ENCODE measurements at places on chromosomes 1 and 21.

DNA sequence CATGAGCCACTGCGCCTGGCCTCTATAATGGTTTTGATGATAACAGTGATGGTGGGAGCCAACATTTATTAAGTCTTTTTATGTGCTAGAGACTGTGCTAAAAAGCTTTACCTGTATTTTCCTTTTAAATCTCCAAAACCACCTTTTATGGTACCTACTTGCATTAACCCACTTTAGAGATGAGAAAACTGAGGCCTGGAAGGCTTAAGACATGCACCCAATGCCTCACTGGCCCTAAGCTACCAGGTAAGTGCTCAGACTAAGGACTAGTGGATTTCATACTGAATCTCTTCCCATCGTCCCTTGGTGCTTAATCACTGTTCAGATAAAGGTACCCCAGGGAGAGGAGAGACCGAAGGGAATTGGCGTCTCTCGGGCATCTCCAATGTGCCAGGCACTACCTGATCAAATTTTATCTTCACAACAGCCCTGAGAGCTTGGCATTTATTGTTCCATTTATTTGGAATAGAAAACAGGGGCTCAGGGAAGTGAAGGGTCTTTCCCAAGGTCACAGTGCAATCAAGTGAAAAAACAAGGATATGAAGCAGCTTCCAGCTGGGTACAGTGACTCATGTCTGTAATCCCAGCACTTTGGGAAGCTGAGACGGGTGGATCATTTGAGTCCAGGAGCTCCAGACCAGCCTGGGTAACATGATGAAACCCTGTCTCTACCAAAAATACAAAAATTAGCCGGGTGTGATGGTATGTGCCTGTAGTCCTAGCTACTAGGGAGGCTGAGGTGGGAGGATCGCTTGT lies 84.2 kb downstream of the LACTBL1 start:
- DNase-seq = no peak

DNA sequence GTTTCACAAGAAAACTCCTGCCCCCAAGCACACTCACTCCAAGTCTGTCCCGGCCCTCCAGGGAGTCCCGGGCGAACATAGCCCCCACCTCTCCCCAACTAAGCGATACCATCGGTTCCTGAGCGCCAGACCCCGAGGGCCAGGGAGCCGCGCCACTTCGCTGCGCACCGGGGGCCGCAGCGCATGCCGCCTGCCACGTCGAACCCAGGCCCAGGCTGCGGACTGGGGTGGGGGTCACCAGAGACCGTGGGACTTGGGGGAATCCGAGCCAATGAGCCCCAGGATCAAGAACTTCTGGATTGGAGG lies 801 bp downstream of the RSPO1 start:
- no peak for DNase-seq

DNA sequence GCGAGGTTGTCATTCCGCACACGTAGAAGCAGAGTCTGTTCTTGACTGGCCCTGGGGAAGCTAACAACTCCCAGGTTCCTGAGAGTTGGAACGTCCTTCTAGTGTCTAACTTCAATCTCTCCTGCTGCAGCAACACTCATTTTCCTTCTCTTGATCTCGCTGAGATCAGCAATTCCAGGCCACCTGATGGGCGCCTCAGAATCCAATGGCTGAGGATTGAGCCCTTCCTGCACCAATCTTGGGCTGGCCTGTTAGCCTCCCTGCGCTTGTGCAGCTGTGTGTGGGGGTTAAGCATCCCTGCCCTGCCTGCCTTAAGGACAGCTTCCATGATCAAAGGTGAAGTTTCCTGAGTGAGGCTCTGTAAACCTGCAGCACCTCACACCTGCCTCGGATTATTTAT lies 87.9 kb downstream of the SYT2 start:
- no peak for DNase-seq

DNA sequence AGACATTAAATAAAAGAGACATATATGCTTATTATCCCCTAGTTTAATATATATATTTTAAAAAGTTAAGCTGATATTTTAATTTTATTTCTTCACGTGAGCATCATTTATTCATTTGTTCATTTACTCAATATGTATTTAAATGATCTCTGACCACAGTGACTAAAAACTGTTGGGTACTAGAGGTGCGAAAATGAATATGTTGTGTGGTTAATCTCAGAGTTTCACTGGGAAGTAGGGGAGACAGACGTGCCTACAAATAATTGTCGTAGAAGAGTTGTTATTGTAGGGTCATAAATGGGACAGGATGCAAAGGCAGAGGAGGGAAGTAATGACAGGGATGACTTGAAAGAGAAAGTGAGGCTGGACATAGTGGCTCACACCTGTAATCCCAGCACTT lies 213.0 kb upstream of the CACYBP start:
- no peak for DNase-seq

- no peak for DNase-seq
These were observed 59.9 kb upstream of the SOD1 start for GRCh38 chr21:31599563-31599962.

DNA sequence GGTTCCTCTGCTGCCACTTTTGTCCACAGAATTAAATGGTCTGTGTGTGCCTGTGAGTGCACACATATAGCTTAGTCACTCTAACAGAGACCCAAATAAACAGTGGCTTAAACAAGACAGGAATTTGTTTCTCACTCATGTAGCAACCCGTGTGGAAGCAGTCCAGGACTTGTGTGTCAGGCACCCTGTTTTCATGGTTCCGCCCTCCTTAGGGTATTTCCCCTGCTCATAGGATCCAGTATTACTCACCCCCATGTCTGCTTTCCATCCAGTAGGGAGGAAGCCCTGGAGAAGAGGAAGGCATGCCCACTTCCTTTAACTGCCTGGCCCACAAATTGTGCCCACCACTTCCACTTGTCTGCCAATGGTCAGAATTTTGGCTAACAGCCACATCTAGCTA lies 41.3 kb upstream of the TACSTD2 start:
- DNase-seq = no peak

DNA sequence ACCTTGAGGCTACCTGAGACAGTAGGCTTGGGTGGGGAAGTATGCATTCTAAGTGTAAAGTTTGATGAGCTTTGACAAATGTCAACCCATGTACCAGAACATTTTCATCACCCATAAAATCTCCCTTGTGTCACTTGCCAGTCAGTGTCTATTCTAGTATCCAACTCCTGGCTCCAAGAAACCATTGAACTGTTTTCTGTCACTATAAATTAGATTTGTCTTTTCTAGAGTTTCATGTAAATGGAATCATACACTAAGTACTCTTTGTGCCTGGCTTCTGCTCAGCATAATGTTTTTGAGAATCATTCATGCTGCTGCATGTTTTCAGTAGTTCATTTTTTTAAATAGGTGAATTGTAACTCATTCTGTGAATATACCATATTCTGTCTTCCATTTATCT lies 165.4 kb downstream of the DNM3 start:
- DNase-seq = no peak

GRCh38 chr21:45071078-45071873 lies 3.1 kb upstream of the ADARB1 start:
- DNase-seq = no peak

- DNase-seq = no peak
These were observed 68.8 kb upstream of the CAPZB start for GRCh38 chr1:19554090-19554489.

- DNase-seq = no peak
These were observed 11.7 kb upstream of the ABCD3 start for GRCh38 chr1:94406446-94406845.

GRCh38 chr1:225519166-225519863 lies 91.5 kb upstream of the LBR start:
- DNase-seq = no peak

GRCh38 chr21:37508341-37508740 lies 141.8 kb downstream of the DYRK1A start:
- DNase-seq = no peak

- no peak for DNase-seq
These were observed 135.5 kb downstream of the TGFB2 start for GRCh38 chr1:218480588-218481099.

DNA sequence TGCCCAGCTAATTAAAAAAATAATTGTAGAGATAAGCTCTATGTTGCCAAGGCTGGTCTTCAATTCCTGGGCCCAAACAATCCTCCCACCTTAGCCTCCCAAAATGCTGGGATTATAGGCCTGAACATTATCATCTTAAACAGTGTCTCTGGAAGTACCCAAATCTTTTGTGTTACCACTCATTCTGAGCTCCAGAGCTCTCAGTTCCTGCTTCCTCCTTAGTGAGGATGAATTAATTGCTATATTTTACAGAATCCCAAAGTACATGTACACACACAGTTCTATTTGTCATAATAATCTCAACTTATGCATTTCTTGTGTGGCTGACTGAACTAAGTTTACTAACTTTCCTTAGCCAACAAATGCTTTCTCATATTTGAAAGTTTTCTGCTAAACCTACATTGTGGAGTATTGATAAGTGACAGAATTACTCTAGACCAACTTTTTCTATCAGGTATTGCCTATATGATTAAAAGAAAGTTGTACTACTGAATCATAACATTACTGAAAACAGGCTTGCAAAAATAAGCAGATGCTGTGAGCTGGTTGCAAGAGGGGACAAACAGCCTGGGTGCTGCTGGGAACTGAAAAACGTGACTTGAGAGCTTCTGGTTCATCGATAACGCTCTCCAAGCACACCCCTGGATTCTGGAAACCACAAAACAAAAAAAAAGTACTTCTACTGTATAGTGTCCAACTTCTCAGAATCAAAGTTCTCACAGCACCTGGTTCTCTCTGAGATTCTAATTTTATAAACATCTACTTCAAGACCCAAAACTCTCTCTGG lies 15.3 kb downstream of the VAV3 start:
- no peak for DNase-seq

DNA sequence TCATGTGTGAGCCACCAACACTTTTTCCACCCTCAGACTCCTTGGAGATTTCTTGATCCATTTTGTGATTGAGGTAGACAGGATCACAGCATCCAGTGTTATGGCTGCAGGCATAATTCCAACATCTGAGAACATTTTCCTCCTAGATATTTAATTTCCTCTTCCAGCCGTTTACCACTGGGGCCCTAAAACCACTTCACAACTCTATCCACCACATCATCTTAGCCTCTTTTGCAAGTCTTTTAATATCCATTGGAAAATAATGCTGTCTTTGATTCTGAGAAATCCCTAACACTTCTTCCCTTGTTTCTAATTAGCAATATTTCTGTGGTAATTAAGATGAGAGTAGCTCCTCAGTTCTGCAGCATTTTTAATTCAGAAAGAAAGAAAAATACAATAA lies 190.1 kb downstream of the TNR start:
- no peak for DNase-seq

GRCh38 chr21:25421321-25422028 lies 185.8 kb downstream of the MRPL39 start:
- no peak for DNase-seq

- no peak for DNase-seq
These were observed 38.7 kb downstream of the COL18A1 start for GRCh38 chr21:45443595-45444181.

DNA sequence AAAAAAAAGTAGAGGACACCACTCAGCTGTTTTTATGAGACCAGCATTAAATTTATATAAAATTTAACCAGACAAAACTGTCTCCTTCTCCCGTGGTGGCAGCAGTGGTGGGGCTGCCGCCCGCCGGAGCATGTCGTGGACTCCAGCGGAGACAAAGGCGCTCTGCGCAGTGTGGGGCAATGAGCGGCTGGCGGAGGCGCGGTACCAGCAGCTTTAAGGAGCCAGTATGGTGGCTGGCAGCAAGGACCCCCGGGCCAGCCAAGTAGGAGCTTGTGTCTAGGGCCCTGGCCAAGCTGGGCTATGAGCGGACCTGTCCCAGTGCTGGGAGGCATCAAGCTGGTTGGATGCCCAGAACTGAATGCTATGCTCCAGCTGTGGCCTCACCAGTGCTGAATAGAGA lies 2102.9 kb downstream of the NCAM2 start:
- no peak for DNase-seq

GRCh38 chr1:210754878-210755665 lies 378.9 kb downstream of the KCNH1 start:
- DNase-seq = no peak

DNA sequence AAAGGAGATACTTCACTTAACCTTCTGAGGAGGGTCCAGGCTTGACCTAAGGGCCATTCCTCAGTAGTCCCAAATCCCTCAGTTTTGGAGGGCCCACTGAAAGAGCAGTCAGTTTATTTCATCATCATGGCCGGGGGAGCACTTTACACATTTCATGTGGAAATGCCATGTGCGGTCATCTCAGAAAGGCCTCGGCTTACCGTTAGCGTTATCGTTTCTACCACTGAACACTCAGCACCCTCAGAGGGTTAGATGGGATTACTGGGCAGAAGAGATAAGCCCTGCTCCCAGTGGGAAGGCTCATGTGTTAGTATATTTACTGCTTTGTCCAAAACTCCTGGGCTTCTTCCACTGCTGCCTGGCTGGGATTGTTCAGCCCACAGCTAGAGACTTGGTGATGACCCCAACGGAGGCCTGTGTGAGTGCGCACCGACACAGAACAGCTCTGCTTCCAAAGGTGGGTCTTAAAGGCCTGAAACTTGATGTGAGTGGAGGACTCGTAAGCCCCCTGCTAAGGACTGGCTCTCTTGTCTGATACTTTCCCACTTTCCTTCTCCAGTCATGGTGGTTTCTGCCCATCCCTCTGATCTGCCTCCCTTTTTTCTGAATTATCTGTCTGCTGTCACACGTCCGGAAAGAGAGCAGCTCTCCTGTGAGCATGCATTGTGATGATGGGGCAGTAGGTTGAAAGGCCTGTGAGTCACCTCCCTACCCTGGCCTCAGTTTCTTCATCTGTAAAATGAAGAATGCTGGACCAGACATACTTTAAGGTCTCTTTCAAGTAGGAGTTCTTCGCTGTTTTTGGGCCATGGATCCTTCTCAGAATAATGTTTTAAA lies 284.5 kb downstream of the ASTN1 start:
- DNase-seq = no peak

- no peak for DNase-seq
These were observed 15.4 kb upstream of the PTTG1IP start for GRCh38 chr21:44888581-44889550.

GRCh38 chr1:165631342-165632151 lies 513 bp downstream of the MGST3 start:
- DNase-seq = peak; percentile 24

- no peak for DNase-seq
These were observed 41.0 kb upstream of the LIN9 start for GRCh38 chr1:226349801-226350518.

DNA sequence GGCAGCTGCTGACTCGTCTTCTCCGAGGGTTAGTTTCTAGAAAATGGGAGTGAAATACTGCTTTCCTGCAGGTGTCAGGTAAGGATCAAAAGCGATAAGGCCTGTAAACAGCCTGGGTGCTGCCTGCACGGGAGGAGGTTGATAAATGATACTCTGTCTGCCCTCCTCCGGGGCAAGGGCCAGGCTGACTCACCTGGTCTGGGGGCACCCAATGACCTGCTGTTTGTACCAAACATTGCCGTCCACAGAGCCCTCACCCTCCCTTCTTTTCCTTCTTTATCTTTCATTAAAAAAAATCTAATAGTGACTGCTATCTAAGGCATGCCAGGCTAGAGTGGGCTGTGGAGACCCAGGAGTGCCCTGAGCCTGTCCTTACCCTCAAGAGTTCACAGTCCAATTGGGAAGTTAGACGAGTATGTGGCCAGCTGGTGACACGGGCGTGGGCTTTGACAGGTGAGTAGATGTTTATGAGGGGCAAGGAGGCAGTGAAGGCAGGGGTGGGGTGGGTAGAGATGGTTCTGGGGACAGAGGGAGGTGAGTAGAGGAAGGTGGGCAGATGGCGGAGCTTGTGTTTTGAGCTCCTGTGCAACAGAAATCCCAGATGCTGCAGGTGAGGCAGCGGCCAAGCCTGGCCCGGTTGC lies 16.2 kb downstream of the EDN2 start:
- no peak for DNase-seq
